Natural killer cell treated with Interleukin-12 subunit alpha and Interleukin-12 subunit beta and Interleukin-15 and Interleukin-18, amount 100 ng/mL, for 72 hours (primary cell): ENCODE measurements at places on chromosomes 4 and X.

- DNase-seq, result no peak
These were observed 174.2 kb upstream of the JADE1 start for GRCh38 chr4:128635141-128635954.

DNA sequence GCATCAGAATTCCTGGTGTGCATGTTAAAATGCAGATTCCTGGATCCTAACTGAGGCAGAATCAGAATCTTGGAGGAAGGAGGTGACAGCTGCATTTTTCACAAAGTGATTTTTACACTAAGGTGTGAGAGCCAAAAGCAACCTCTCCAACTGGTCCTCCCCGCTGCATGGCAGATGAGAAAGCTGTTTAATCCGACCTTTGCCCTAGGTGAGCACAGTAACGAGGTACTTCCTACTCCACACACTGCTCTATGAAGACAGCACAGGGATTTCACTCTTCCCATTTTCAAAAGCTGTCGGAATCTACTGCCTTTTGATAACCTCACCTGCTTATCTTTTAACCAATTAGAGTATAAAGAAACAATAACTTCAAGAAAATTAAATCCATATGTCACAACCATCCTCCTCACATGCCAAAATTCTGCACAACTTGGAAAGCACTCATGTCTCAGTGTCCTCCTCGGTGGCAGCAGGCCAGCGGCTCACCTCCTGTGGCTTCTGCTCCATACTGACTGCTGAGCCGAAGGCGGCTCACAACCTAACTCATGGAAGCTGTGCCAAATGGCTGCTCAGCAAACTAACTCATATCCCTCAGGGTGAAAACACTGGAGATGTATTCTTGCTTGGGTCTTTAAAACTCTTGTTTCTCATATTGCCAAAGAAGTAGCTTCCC is 3.6 kb downstream of the CASP6 start:
- DNase-seq, result no peak

- no peak for DNase-seq
These were observed 1.4 kb downstream of the JADE3 start for GRCh38 chrX:46913667-46914066.

DNA sequence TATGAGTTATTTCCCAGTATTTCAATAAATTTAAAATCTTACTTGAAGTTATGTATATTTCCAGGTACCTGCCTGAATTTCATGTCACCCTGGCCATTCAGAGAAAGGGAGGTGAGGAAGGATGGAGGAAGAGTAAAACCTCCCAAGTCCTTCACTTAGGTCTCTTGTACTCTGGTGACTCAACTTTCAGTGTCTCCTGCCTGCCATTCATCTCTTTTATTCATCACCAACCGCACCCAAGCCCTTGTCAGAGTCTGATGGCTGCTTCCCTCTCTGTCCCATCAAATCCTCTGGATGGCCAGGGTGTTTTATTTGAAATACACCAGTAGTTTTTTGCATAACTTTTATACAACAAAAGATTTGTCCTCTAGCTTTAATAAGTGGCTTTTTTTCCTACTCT is 17.8 kb downstream of the TMPRSS11E start:
- DNase-seq, result no peak

- DNase-seq, result no peak
These were observed 71.8 kb downstream of the SUPT20HL2 start for GRCh38 chrX:24241822-24242648.

DNA sequence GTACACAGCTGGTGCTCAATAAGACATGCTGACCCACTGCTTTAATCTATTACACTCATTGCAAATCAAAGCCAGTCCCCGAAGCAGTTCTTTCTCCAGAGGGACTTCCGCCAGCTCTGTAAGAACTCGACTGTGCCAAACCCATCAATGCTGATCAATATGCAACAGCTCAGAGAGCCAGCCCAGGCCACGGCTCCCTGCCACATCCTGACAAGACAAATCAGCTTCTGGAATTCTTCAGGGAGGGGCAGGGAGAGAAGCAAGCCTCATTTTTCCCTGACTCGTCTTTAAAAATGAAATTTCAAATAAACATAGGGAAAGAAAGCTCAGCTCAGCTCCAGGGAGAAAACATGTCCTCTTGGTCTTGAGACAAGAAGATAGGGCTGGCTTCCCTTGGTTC is 5.3 kb upstream of the ADRA2C start:
- no peak for DNase-seq

GRCh38 chrX:50778272-50778671 is 35.7 kb downstream of the SHROOM4 start:
- DNase-seq, result no peak

- DNase-seq, result no peak
These were observed 85.5 kb upstream of the SPANXB1 start for GRCh38 chrX:140916872-140917271.

DNA sequence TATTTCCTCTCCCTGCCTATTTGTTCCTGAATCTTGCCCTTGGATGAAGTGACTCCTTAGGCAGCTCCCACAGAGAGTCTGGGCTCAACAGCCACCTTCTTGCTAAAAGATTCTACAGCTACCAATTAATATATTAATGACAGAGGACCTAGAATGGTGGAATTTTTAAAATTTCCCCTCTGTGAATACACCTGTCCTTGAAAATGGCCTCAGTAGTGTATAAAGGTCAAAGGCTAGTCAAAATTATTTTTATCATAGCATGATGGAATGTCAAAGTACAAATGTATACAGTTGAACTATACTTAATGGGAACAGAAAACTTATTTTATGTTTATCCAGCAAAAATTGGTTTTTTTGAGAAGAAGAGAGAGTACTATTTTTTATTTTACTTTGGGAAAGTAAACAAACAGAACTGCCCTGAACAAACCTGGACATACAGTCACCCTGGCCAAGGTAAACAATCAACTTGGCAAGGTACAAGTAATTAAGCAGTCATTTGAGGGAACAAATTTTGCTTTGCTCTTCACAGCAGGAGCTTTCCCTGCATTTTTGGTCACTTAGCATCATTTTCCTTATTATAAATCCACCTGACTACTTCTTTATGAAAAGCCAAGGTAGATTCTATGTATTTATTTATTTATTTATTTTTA is 250.8 kb downstream of the INPP4B start:
- no peak for DNase-seq

DNA sequence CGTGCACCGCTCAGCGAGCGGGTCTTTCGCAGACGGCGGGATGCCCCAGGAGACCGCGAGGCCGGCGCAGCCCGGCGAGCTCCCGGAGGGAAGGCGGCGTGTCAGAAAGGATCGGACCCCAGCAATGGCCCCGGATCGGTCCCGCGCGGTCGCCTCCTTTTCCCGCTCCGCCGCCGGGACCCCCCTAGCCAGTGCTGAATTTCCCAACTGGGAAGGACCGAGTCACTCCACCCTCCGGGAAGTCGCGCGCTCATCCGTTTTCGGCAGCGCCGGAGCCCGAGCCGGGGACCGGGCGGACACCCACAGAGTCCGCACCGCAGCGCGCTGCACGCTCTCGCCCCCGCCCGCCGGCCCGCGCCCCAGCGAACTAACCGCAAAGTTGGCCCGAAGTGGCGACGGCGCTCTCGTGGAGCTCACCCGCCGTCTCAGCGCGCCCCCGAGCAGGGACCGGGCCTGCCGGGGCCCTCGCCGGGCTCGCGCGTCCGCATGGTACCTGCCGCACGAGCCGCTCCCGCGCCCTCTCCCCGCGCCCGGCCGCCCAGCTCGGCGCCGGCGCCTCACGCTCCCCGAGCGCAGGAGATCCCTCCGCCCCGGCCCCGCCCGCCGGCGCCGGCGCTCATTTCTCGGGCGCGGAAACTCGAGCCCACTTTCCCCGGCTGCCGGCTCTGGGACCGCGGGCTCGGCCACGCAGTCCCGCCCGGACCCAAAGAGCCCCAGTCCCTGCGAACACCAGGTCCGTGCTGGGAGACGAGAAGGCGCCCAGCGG is at the start of gene FAT1:
TSS of gene FAT1 (minus strand) at position 565 of the 766 bp plus-strand sequence. CDS start 14,029 bp downstream, outside the sequence.
- DNase-seq, result no peak

DNA sequence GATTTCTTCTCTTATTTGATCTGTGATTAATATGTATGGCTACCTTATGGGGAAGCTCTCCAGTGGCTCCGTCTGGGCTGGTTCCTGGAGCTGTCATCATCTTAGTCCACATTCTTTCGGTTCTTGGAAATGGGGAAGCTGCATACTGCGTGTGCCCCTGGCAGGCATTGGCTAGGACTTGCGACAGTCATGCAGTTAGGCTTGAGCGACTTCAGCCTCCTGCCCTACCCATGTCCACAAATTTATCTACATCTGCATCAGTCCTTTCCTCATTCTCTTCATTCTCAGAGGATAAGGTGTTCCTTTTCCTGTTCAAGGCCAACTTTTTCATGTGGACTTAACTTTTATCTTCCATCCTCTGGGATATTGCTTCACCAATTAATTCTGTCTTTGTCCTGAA is 214.2 kb downstream of the RELL1 start:
- DNase-seq, result no peak

GRCh38 chrX:153674219-153674851 is 722 bp upstream of the PNCK start:
- peak; percentile 10 for DNase-seq

DNA sequence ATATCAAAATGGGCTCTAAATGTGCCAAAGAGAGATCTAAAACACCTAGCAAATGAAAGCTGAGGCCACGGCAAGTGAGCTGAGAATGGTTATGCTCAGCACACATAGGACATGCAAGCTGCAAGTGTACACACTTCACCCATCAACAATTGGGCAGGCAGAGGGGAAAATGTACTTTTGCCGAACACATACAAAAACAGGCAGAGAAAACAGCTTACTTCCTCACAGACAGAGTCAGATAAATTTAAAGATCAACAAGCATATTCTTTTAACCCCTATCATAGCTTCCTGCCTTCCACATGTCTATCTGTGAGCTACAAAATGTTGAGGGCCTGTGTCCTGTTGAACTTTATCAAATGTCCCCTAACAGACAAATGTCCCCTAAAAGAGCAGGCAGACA is 60.3 kb downstream of the SH3KBP1 start:
- DNase-seq, result no peak

DNA sequence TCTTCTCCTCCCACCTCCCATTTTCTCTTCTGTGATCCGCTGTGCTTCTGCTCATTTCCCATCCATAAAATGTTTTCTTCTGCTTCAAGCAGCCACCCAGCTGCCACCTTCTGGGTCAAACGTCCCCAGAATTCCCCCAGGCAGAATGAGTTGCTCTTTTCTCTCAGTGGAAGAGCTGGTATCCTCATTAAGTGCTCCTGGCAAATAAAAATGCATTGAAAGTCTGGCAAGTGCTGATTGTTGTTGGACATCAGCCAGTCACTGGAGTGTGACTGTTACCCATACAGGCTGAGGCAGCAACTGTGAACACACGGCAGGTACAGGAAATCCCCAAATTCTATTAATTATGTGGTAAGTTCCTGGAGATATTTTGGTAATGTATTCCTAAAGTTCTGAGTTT is 52.6 kb downstream of the LIMCH1 start:
- no peak for DNase-seq

DNA sequence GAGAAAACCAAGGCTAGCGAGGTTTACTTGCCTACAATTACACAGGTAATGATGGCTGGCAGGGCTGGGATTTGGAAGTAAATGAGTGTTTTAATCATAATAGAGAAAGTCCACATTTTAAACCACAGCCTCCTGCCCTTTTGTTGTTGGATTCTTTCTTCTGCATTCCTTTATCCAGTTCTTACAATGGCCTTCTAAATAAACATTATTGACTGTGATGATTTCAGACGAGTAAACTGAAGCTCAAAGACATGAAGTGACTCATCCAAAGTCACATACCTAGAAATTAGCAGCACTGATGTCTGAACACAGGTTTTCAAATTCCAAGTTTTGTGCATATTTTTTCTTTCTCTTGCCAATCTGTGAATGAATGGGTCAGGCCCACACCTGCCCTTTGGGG is 51.2 kb upstream of the C1QTNF7 start:
- no peak for DNase-seq

- DNase-seq, result no peak
These were observed 49.9 kb downstream of the IL15 start for GRCh38 chr4:141686146-141686775.

DNA sequence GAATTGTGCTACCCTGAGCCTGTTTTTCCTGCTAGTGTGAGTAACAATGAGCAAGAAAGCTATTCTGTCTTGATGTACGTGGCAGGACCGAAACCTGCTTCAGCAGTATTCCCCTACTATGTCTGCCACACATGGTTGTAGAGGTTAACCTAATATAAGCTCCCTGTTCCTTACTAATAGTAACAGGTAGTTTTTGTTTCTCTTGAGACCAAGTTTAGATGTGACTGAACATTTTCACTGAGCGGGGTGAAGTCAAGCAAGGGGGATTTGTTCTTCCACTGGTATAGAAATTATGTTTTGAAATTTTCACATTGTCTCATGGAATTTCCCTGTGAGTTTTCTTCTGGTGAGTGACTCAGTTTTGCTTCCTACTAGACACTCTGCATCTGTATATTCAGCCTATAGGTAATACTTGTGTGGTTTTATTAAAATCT is 37.3 kb downstream of the RRAGB start:
- no peak for DNase-seq

DNA sequence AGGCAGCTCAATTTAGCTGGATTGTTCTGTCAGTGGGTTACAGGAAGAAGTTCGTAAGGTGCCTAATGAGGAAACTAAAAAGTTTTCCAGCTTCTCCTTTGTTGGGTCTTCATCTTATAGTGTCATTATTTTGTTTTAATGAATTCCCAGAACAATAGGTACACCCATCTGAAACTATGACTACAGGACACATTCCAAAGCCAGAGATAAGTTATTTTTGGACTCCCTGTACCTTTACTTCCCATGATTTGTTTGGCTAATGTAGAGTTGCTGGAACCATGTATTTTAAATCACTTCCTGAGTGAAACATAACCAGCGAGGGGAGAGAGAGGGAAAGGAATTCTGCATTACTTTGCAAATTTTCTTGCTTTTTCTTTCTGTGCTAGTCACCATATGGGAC is 114.0 kb downstream of the CLCN5 start:
- DNase-seq, result no peak

GRCh38 chr4:42396752-42397634 is at the start of gene SHISA3:
Gene SHISA3 (plus strand): TSS chr4:42397488. CDS start chr4:42398057, 569 bp downstream.
- no peak for DNase-seq

- no peak for DNase-seq
These were observed 4.0 kb upstream of the KANTR start for GRCh38 chrX:53089925-53090324.

- DNase-seq, result no peak
These were observed 23.6 kb upstream of the SMPX start for GRCh38 chrX:21781525-21781924.

DNA sequence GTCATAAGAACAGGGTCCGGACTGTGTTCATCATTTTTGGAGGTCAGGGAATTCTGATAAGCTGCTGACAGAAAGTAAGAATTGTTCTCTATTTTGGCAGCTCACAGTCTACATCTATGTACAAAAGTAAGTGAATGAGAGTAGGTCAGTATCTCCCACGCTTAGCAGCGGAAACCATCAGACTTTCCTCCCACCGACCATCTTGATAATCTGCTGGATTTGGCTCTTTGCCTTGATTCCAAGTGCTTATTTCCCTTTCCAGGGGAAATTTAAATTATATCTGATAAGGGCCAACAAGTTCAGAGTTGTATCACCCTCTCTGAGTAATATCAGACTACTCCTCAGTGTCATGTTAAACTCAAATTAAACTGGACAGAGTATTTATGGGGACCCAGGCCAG is 118.0 kb downstream of the CAMK2D start:
- no peak for DNase-seq

GRCh38 chr4:141021397-141022110 is 111.7 kb downstream of the RNF150 start:
- DNase-seq, result no peak

GRCh38 chrX:19512961-19513360 is 2.3 kb downstream of the MAP3K15 start:
- DNase-seq, result no peak
